ENCODE measurements at places on chromosomes 12 and 14. TPM values are rescaled to one million over a fixed set of nuclear protein-coding genes. Genes with fewer than 3 reads are reported as not detected.

GRCh38 chr14:36173161-36173560, 3.4 kb downstream of the PTCSC3 start:
- no peaks in the 10 kb centered on the region for H3K27me3 ChIP-seq
- H3K36me3 ChIP-seq, result no peaks in the 10 kb centered on the region
- no peak overlapping the region for H3K27ac ChIP-seq
- no peaks in the 10 kb centered on the region for H3K4me1 ChIP-seq

- peak overlapping the region; percentile 19 for H3K27ac ChIP-seq
- peaks cover 73% of the 10 kb centered on the region for H3K4me1 ChIP-seq
- H3K27me3 ChIP-seq, result no peaks in the 10 kb centered on the region
- no peaks in the 10 kb centered on the region for H3K36me3 ChIP-seq
Observed at GRCh38 chr12:3228552-3228951, 151.4 kb downstream of the TSPAN9 start.

DNA sequence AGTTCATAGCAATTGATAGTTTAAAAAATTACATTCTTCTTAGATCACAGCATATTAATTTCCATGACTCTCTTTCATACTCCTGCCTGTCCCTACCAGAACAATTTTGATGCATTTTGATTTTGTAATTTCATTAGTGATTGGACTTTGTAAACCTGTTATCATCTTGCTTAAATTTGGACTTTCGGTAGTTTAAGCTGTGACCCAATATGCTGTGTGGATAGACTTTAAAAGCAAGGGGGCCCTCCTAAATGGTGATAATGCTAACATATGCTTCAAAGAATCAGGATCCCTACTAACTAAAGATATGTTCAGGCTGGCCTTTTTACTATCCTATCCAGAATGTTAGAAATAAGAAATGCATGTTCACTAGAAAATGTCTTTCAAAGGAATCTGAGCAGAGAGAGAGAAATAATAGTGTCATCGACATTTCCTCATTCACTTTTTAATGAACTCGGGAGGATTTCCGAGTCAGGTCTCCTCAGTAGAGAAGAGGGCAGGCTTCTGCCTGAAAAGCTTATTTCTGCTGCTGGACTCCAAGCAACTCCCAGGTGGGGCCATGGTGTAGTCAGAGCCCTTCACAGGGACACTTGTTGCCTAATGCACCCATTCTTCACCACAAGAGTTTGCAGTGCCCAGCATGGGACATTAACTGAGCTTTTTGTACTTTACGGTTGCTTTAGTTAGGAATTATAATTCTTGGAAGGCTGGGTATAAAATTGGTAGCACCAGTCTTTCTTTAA, 16.7 kb downstream of the SLC38A4 start:
- no peak for DNase-seq
- no peak overlapping the region for H3K4me3 ChIP-seq
- H3K36me3 ChIP-seq, result no peaks in the 10 kb centered on the region
- no peaks in the 10 kb centered on the region for H3K27me3 ChIP-seq
- H3K4me1 ChIP-seq, result no peaks in the 10 kb centered on the region
- no peak overlapping the region for H3K27ac ChIP-seq

GRCh38 chr12:9793779-9794395, 33.2 kb upstream of the CD69 start:
- no peaks in the 10 kb centered on the region for H3K4me1 ChIP-seq
- H3K27ac ChIP-seq, result no peak overlapping the region
- H3K36me3 ChIP-seq, result no peaks in the 10 kb centered on the region
- H3K4me3 ChIP-seq, result no peak overlapping the region

- no peaks in the 10 kb centered on the region for H3K27me3 ChIP-seq
- H3K4me3 ChIP-seq, result no peak overlapping the region
- peak overlapping the region; percentile 84 for H3K27ac ChIP-seq
- no peaks in the 10 kb centered on the region for H3K4me1 ChIP-seq
- peaks cover 18% of the 10 kb centered on the region for H3K36me3 ChIP-seq
Observed at GRCh38 chr12:123267991-123268843, 3.4 kb downstream of the CDK2AP1 start.

DNA sequence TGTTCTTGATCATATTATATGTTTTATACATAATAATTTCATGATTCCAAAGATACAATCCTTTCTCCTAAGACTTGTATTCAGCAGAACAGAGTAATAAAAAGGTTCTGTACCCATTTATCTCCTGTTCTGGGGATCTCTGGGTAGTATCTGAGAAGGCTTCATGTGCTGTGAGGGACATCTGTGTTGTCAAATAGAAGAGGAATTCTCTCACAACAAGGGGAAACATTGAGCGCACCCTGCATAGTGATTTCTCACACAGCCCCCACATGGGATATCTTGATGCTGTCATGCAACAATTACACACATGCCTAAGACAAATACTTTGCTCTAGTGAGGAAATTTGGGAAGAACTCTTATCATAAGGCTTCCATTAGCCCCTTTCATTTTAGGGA, 101.8 kb upstream of the ATF1 start:
- H3K4me1 ChIP-seq, result no peaks in the 10 kb centered on the region
- no peak overlapping the region for H3K4me3 ChIP-seq
- H3K36me3 ChIP-seq, result peaks cover 5% of the 10 kb centered on the region
- H3K27ac ChIP-seq, result no peak overlapping the region
- H3K27me3 ChIP-seq, result no peaks in the 10 kb centered on the region

GRCh38 chr14:51206462-51206861, 33.6 kb upstream of the TMX1 start:
- H3K4me3 ChIP-seq, result no peak overlapping the region
- H3K4me1 ChIP-seq, result no peaks in the 10 kb centered on the region
- no peak overlapping the region for H3K27ac ChIP-seq

The DACT1 gene
- 21.2 TPM for total RNA-seq

The YBX3 gene
- 1,061 TPM for total RNA-seq

The KTN1 gene
- total RNA-seq, result 209 TPM

The MED6 gene
- total RNA-seq, result 12.1 TPM

The TNFAIP2 gene
- total RNA-seq, result 24.5 TPM

All from right atrium auricular region (tissue), 2 donors.